ENCODE measurements at places on chromosomes 2 and 18. TPM values are rescaled to one million over a fixed set of nuclear protein-coding genes. Genes with fewer than 3 reads are reported as not detected.

DNA sequence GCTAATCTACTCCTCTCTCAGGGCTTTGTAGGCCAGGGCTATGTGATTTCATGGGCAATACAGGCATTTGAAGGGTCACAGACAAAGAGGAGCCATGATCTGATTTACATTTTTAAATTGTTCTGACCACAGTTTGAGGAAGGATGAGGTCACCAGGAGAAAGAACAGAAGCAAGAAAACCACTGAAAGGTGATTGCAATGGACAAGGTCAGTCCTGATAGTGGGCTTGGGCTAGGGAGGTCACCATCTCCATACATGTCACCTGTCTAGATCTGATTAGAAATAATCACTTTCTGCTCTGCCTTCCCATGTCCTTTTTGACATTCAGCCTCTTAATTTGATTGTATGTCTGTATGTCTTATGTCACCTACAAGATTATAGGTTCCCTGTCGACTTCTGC, 248.9 kb upstream of the CWC22 start:
- ATAC-seq, result no peak

GRCh38 chr2:19902216-19902740, 495 bp upstream of the TTC32 start:
- ATAC-seq, result no peak

GRCh38 chr2:45119855-45120254, 110.6 kb upstream of the SIX2 start:
- no peak for ATAC-seq

Gene OR6B2
- not detected for total RNA-seq

Gene TEX44
- total RNA-seq, result not detected

GRCh38 chr2:190838492-190838910, 42.1 kb upstream of the GLS start:
- no peak for ATAC-seq

Gene GPAT2
- total RNA-seq, result 0.60 TPM

Gene TPGS2
- 65.3 TPM for total RNA-seq

DNA sequence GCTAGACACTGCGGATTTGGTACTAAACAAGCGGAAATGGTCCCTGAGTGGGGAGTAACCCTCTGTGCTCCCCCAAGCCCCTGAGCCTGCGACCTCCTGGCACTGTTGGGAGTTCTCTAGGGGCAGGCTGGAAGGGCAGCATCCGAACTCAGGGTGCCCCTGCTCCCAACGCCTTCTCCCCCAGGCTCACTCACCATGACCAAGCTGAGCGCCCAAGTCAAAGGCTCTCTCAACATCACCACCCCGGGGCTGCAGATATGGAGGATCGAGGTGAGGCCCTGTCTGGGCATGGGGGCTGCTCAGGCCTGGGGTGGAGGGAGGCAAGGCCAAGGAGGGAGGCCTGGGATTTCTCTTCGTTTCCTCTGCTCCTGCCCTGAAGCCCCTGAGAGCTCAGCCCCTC, 4.7 kb downstream of the VIL1 start:
- ATAC-seq, result no peak

Gene ABHD1
- total RNA-seq, result 1.5 TPM

Gene GRB14
- 7.8 TPM for total RNA-seq

DNA sequence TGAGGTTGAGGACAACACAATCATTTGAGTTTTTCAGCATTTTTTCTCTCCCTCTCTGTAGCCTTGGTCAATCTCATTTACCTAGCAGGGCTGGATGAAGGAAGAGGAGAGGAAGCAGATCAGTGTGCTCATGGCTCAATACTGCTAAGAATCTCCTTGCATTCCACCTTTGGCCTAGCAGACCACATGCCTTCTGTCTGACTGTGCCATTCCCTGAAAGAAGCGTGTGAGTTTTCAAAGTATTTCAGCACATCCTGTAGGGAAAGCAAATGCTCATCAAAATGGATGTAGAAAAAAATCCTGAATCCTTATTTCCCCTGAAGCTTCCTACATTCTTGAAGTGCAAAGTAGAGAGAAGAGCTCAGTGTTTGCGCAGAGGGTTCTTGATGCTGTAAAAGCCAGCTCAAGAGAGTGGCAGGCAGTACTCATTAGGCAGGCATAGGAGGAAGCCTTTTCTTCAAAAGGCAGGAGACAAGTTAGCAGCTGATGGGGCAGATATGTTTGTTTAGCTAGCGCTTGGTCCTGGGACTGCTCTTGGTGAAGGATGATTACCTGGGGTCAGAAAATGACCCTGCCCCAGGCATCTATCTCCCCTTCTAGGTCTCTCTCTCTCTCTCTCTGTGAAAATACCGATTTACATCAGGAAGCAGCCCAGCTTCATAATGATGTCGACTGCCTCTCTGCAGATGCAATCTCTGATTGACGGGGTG, 14.4 kb upstream of the PIK3C3 start:
- ATAC-seq, result no peak
